Urinary bladder (tissue), 4 donors: ENCODE measurements at places on chromosomes 16 and 17. TPM values are rescaled to one million over a fixed set of nuclear protein-coding genes. Genes with fewer than 3 reads are reported as not detected.

Gene RNF222
- total RNA-seq = not detected

Gene TVP23C
- 70.6 TPM for total RNA-seq

Gene GPR179
- 0.11 TPM for total RNA-seq

Gene KIF2B
- not detected for total RNA-seq

Gene HSPB9
- not detected for total RNA-seq

Gene PRKCB
- 7.0 TPM for total RNA-seq
